ENCODE measurements at places on chromosomes 1 and 21. TPM values are rescaled to one million over a fixed set of nuclear protein-coding genes. Genes with fewer than 3 reads are reported as not detected.

NHLH1 gene
- 14.3 TPM for total RNA-seq

CFHR4 gene
- not detected for total RNA-seq

BCL2L15 gene
- 0.91 TPM for total RNA-seq

PMVK gene
- 7.8 TPM for total RNA-seq

CLDN8 gene
- not detected for total RNA-seq

SPRR2A gene
- not detected for total RNA-seq

GBP2 gene
- 0.54 TPM for total RNA-seq

LHX8 gene
- total RNA-seq, result 0.64 TPM

TRIM67 gene
- total RNA-seq, result 29.4 TPM

ILDR2 gene
- 72.6 TPM for total RNA-seq

GSTM1 gene
- 5.1 TPM for total RNA-seq

GJA5 gene
- total RNA-seq, result 2.1 TPM

PCNX2 gene
- total RNA-seq, result 159 TPM

DHCR24 gene
- total RNA-seq, result 37.9 TPM

FCRL1 gene
- 0.18 TPM for total RNA-seq

ST6GALNAC3 gene
- total RNA-seq, result 15.2 TPM

BARHL2 gene
- 1.5 TPM for total RNA-seq

GSTM3 gene
- 47.8 TPM for total RNA-seq

PTPRC gene
- total RNA-seq, result 4.4 TPM

OR2L13 gene
- total RNA-seq, result 2.6 TPM

KCNE2 gene
- 0.45 TPM for total RNA-seq

MAN1C1 gene
- total RNA-seq, result 14.7 TPM

C1QTNF12 gene
- total RNA-seq, result 0.45 TPM

GJA8 gene
- not detected for total RNA-seq

C1orf167 gene
- total RNA-seq, result not detected

RBBP4 gene
- total RNA-seq, result 145 TPM
